Gastrocnemius medialis (tissue), 4 donors: ENCODE measurements at places on chromosomes 16 and 17. TPM values are rescaled to one million over a fixed set of nuclear protein-coding genes. Genes with fewer than 3 reads are reported as not detected.

Gene HS3ST6
- not detected for total RNA-seq

Gene ABCC11
- not detected for total RNA-seq

Gene CRYBA1
- total RNA-seq, result not detected

Gene GUCY2D
- not detected for total RNA-seq

Gene CDRT4
- 2.0 TPM for total RNA-seq

Gene ADORA2B
- not detected for total RNA-seq

Gene FA2H
- 0.41 TPM for total RNA-seq

Gene MFAP4
- 22.7 TPM for total RNA-seq

Gene HOXB4
- 0.55 TPM for total RNA-seq

Gene CACNG1
- total RNA-seq, result 120 TPM

Gene BIRC5
- total RNA-seq, result not detected

Gene GEMIN4
- total RNA-seq, result 21.5 TPM

Gene EPX
- not detected for total RNA-seq

Gene KRT40
- not detected for total RNA-seq

Gene GSG1L
- total RNA-seq, result not detected

Gene PTX4
- 0.41 TPM for total RNA-seq

Gene ZMYND15
- not detected for total RNA-seq

Gene PIRT
- total RNA-seq, result not detected

Gene P3H4
- total RNA-seq, result 3.3 TPM

Gene IKZF3
- total RNA-seq, result 0.07 TPM

Gene MYH3
- 5.1 TPM for total RNA-seq

Gene TMEM256
- 65.6 TPM for total RNA-seq

Gene C1QTNF8
- total RNA-seq, result not detected

Gene RAMP2
- 20.6 TPM for total RNA-seq

Gene ZFP3
- total RNA-seq, result 6.5 TPM

Gene EPN3
- not detected for total RNA-seq

Gene SALL1
- total RNA-seq, result 0.15 TPM

Gene OSGIN1
- total RNA-seq, result 24.9 TPM

Gene OR1A1
- total RNA-seq, result not detected

Gene DNAAF1
- not detected for total RNA-seq

Gene ATAD5
- total RNA-seq, result 0.39 TPM

Gene SLC5A10
- not detected for total RNA-seq

Gene TP53TG3F
- total RNA-seq, result not detected

Gene KRTAP2-2
- not detected for total RNA-seq
